Stimulated activated CD4-positive, alpha-beta T cell treated with anti-CD3 and anti-CD28 coated beads, Interleukin-1b, Interleukin-23, amount 100 ng/mL, for 1 hour (primary cell): ENCODE measurements at places on chromosomes 1 and 21.

DNA sequence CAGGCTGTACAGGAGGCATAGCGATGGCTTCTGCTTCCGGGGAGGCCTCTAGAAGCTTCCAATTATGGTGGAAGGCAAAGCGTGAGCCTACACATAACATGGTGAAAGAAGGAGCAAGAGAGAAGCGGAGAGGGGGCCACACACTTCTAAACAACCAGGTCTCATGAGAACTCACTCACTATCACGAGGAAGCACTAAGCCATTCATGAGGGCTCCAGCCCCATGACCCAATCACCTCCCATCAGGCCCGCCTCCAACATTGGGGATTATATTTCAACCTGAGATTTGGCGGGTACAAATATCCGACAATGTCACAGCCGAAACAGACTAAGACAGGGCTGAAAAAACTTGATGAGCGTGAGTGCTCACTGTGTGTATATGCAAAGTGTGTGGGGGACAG lies 89.3 kb upstream of the CNIH3 start:
- DNase-seq = no peak

DNA sequence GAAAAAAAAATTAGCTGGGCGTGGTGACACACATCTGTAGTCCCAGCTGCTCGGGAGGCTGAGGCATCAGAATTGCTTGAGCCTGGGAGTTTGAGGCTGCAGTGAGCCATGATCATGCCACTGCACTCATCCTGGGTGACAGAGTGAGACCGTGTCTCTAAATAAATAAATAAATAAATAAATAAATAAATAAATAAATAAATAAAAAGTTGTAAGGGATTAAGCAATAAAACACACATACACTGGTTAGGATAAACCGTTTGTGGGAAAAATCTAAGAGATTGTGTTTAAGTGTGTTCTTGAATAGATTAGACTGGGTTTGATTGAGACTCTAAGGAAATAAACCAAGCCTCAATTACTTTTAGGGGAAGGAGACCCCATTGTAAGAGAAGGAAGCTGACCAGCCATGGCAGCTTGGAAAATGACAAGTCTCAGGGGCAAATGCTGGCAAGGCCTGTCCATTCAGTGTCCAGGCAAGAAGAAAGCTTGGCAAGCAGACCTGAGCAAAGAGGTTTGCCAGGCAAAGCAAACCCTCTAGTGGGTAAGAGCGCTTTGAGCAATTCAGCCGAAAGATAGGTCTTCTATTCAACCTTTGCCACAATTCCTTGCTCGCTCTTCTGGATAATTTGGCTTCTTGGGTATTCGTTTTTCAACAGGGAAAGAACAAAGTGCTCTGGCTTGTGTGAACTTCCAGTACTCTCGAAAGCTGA lies 106.9 kb upstream of the SERBP1 start:
- no peak for DNase-seq

DNA sequence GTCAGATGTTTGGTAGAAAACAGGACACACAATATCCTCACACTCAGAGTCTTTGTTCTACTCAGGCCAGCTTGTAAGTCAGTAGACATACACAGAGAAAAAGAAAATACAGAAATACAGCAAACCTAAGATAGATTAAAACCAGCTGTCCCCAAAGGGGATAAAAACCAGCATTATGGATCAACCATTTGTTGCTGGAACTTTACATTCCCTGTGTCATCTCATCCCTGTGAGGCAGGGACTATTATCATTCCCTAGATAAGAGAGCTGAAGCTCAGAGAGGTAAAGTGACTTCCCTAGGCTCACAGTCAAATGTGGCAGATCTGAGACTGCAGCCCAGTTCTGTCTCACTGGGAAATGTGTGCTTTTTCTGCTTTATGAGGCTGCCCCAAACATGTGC lies 80.7 kb downstream of the DMRTA2 start:
- no peak for DNase-seq

DNA sequence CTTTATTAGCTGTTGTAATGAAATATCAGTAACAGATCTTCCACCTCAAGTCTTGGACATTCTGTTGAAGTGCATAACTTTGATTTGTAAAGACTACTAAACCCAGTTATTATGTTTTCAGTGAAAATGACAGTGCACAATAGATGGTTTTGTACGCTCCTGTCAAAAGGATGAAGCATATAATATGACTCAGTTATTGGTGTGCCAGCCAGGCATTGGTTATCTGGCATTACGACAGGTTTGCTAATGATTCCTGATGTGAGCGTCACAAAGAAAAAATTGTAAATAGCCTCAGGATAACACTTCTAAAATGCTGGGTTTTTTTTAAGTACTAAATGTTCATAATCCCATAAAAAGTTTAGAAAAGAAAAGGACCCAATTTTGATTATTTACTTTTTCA lies 147.9 kb downstream of the MAGI3 start:
- no peak for DNase-seq

GRCh38 chr1:235336903-235337302 lies 8.5 kb downstream of the GGPS1 start:
- DNase-seq = no peak

- no peak for DNase-seq
Observed at GRCh38 chr21:44440241-44441040, 14.9 kb upstream of the LRRC3 start.

DNA sequence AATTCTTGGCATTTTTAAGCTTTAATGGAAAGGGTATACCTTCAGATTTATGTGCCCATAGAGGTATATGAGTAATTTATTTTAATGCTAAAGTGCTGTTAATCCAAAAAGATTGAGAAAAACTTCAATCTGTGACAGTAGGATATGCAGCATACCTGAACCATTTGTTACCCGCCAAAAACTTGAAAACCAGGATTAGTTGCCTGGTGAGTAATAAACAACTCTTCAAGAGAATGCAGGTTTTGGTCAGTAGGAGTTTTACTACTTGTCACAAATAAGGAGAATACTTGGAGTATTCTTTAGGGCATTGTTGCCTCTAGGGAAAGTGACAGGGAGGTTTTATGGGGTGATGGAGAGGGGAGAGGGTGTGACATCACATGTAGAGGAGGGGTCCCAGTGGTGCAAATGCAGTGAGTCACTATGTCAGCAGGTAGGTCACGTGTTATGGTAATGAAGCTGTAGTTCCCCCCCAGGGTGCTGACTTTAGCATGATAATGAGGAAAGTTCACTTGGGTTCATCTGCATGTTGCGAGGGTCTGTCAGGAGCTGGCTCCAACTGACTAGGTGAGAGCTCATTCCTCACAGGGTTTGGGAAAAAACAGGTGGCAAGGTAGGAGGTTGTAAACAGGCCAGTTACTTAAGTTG lies 23.1 kb downstream of the USP25 start:
- DNase-seq = no peak

DNA sequence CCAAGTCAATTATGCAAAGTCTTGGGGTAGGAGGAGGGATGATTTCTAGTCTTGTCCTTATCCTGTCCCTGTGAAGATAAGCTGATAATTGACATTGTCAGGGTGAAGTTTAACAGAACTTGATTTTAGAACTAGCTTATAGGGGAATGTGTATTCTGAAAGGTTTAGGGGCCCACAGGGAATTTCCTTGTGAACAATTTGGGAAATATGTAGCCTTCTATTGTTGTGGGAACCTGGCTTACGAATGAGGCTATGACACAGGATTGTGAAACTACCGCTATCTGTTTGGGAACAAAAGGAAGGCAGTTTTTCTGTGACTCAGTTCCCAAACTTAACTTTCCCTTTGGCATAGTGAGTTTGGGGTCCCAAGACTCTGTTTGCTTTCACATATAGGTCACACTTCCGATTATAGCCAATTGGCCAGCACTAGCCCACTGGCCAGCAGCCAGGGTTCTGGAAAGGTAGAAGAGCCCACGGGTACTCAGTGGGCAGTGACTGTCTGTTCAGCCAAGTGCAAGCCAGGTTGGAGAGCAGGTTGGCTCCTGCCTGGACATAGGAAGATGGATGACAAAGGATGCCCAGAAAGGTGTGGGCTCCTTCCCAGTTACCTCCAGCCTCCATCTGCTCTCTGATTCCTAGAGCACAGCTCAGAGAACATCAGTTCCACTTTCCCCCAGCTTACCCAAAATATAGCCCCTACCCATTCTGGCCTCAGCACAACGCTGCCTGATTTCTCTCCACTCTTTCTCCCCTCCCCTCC lies 35.5 kb downstream of the H3-3A start:
- no peak for DNase-seq

- no peak for DNase-seq
Observed at GRCh38 chr1:165287781-165288180, 68.7 kb downstream of the LMX1A start.

GRCh38 chr1:173479649-173480048 lies 2.5 kb downstream of the PRDX6 start:
- DNase-seq = no peak

DNA sequence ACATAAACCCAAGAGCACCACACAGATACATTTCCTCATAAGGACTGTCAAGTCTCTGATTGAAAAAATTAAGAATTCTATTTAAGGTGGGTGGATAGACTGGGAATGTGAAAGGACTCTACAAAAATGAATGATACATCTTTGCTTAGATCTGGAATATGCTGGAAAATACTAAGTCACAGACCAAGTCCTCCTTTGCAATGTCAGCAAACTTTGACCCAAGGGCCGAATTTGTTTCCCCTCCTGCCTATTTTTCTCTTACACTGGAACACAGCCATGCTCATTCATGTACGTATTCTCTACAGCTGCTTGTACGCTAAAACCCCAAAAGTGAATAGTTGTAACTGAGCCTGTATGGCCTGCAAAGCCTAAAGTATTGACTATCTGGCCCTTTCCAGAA lies 180.7 kb downstream of the ADSS2 start:
- DNase-seq = no peak

DNA sequence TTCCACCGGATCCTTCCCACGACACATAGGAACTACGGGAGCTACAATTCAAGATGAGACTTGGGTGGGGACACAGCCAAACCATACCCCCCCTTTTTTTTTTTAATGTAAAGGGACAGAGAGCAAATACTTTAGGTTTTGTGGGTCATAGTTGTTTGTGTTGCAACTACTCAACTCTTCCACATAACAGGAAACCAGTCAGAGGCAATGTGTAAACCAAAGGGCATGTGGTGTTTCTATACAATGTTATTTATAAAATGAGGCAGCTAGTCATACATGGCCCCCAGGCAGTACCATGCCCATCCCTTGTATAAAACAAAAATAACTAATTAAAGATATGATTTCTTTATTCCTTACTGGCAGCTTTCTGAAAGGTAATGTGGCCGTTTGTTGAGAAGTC lies 845.4 kb upstream of the ADAMTS5 start:
- DNase-seq = no peak

DNA sequence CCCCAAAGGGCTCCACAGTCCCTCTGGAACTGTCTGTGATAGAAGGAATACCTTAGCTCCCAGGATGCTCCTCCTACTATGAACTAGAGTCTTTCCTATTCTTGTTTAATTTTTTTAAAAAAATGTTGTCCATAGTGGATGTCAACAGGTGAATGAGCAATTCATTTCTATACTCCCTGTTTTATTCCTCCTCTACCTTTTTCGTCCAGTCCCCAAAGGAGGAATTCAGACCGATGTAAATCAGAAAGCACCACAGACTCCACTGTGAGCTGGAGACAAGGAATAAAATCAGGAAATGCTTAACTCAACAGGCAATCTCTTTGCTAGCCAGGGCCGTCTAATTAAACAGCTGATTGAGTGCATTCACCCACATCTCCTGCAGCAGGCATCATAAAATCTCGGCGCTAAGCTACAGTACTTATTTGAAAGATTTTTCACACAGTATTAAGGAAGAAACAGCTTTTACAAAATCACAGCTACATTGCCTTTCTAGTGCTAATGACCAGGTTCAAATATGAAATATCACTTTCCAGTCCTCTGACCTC lies 381.6 kb downstream of the SIPA1L2 start:
- no peak for DNase-seq

GRCh38 chr1:230883967-230884366 lies 15.6 kb upstream of the C1orf198 start:
- DNase-seq = no peak

DNA sequence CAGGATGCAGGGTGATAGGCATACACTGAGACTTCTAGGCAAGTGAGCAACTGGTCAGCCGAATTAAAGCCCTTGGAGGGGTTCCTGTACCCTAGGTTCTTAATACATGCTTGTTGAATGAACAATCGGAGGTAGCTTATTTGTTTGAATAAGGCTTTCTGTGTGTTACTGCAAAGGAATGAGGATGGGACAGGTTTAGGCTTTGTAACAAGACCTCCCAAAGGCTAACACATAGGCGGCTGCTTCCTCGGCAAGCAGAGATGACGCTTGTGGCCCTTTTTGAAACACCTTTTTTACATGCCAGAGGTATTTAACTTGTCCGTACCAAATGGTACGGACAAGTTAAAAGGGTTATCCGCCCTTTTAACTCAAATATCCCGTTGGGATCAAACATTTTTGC lies 511.6 kb downstream of the KIF26B start:
- no peak for DNase-seq

GRCh38 chr1:22958556-22958955 lies 14.1 kb downstream of the LACTBL1 start:
- no peak for DNase-seq

DNA sequence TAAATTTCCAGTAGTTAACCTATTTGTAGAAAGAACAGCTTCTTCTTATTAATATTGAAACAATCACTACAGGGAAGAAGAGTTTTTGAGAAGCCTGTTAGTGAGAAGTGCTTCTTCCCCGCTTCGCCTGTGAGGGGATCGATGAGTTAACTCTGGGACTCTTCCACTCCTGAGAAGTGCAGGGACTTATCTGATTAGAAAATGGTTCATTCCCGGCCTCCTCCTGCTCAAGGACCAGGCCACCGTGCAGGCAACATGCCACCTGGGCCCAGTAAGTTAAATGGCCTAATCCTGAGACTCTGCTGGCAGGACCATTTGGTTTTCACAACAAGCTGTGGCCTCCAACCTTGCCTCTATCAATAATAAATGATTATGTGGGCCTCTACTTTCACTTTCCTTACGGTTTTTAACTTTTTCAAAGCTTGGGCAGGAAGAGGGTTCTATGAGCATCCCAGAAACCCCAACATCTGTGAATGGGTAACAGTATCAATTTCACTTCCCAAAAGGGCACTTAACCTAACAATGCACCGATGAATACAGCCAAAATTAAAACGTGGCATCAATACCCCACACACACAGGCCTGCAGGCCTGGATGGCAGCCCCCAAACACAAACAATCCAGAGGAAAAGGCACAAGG lies 33.1 kb downstream of the SIPA1L2 start:
- DNase-seq = no peak

- no peak for DNase-seq
Observed at GRCh38 chr1:119000371-119001180, 12.4 kb upstream of the TBX15 start.

GRCh38 chr1:33244143-33244808 lies 12.0 kb upstream of the ZNF362 start:
- DNase-seq = no peak

- DNase-seq = no peak
Observed at GRCh38 chr1:242132121-242132817, 133.4 kb upstream of the MAP1LC3C start.

DNA sequence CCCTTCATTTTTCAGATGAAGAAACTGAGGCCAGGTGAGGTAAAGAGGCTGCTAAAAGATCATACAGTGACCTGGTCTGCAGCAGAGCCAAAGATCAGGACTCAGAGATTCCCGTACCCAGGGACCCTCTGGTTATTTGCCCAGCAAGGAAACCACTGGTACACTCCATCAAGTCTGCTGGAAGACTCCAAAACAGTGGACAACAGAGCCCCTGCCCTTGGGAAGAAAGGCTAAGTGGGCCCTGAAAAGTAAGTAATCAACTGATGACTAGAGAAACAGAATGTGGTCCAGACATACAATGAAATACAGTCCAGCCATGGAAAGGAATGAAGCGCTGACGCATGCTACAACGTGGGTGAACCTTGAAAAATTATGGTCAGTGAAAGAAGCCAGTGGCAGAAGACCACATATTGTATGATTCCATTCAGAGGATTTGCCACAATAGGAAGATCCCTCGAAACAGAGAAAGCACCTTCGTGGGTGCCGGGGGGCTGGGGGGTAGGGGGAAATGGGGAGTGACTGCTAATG lies 106.4 kb downstream of the ETS2 start:
- no peak for DNase-seq
